ENCODE measurements at places on chromosomes 5 and 9.

DNA sequence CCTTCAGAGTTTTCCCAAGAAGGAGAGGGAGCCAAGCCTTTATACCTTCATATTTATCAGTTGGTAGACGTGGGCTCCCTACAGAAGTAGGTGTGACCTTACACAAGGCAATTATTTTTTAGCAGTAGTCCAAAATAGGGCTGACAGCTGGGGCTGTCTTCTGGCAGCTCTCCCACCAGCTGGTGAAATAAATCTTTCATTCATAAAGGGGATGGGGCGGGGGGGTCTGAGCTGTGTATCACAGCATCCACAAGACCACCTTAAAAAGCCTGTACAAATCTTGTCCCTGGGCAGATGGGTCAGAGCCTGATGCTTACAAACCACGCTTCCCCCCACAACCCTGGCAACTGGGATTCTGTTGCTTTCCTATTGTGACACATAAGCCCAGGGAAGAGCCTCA, 19.7 kb downstream of the CSF2 start:
- no peak for DNase-seq

DNA sequence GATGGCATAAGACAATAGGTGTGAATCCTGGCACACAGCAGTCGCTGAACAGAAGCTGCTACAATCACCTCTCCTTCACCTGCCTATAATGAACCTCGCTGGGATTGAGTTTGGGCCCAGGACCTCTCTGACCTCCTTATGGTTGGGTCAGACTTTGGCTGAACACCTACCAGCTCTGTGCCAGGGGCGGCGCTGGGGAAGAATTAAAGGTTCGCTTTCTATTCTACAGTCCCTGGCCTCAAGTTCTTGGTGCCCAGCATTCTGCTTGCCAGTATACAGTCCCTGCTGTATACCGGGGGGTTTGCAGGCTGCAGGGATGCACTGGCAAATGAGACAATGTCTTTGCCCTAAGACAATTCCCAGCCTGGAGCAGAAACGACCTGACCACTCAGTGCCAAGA, 895 bp upstream of the STRBP start:
- DNase-seq: no peak

GRCh38 chr5:63125862-63126261, 547.2 kb downstream of the LRRC70 start:
- peak; percentile 24 for DNase-seq

- no peak for DNase-seq
These were observed 53.6 kb downstream of the PDCD1LG2 start for GRCh38 chr9:5563886-5564285.

DNA sequence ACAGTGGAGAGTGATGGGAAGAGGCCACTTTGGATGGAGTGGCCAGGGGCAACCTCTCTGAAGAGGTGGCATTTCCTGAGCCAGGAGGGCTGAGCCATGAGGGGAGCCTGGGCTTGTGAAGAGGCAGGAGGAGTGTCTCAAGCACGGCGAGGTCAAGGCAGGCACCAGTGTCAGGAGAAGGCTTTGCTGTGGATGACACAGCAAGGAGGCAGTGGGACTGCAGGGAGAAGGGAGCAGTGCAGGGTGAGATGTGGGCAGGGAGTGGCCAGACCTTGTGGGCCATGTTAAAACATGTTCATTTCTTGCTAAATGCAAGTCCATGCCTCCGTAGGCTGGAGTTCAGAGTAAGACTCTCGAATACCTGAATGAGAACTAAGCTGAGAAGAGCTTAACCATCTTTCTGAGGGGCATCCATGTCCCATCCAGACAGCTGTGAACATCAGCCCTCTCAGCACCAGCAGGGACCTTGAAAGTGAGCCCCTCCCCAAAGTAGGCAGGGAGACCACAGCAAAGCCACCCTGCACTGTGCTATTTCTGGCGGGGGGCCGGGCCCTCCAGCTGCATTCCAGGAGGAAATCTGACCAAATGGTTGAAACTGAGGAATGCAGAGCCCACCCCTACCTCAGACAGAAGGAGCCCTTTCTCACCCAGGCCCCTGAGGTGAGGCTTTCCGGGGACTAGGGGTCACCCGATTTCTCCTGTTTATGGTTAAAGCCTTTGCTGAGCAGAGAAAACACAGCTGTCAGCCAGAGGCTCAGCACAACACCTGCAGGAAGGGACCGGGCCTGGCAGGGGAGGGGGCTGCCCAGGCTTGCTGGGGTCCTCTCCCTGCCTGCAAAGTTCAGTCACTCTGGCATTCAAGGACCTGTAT, 16.1 kb upstream of the ARSI start:
- no peak for DNase-seq

DNA sequence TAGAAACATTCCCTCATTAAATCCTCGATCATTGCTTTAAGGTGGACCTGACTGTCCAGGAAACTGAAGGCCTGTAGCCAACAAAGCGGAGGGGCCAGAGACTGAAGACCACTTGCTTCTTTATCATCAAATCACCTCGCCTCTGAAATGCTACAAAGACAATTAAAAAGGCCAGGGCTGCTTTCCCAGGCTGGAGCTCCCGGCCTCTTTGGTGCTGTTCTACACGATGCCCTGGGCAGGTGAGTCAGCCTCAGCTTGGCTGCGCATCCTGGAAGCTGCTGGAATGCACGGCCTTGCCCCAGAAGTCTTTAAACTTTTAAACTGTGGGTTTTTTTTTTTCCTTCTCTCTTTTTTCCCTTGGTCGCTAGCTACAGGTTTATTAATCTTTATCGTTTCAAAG, 46.5 kb downstream of the SH3PXD2B start:
- DNase-seq: no peak

- no peak for DNase-seq
These were observed 461.9 kb upstream of the PAPPA start for GRCh38 chr9:115691693-115692092.

GRCh38 chr5:111603446-111603827, 91.1 kb upstream of the STARD4 start:
- no peak for DNase-seq

Data from NCI-H510A treated with DMSO at 0.1 percent for 48 hours (cell line).